ENCODE measurements at places on chromosomes 13 and 19. TPM values are rescaled to one million over a fixed set of nuclear protein-coding genes. Genes with fewer than 3 reads are reported as not detected.

C19orf38 gene
- 1.7 TPM for total RNA-seq

HSPH1 gene
- 141 TPM for total RNA-seq

B3GNT8 gene
- total RNA-seq, result 3.2 TPM

DNA sequence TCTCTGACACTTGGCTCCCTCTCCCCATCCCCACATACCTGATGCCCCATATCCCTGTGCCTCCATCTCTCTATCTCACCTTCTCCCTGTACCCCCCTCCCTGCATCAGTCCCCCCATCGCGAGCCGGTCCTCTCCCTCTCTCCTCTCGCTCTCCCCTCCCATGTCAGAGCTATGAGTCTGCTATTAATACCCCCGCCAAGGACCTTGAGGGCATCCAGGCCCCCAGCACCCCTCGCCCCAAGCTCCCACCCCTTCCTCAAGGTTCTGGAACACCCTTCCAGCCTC is 1.6 kb downstream of the GRIN2D start:
- H3K27me3 ChIP-seq, result peaks cover 46% of the 10 kb centered on the region
- no peak for DNase-seq
- H3K27ac ChIP-seq, result no peak overlapping the region
- no peak overlapping the region for H3K4me3 ChIP-seq
- peaks cover 2% of the 10 kb centered on the region for H3K36me3 ChIP-seq

GRCh38 chr19:52527956-52528351 is 486 bp downstream of the ZNF808 start:
- DNase-seq, result no peak
- peaks cover 43% of the 10 kb centered on the region for H3K36me3 ChIP-seq
- peak overlapping the region; percentile 96 for H3K4me3 ChIP-seq
- peak overlapping the region; percentile 96 for H3K27ac ChIP-seq

DNA sequence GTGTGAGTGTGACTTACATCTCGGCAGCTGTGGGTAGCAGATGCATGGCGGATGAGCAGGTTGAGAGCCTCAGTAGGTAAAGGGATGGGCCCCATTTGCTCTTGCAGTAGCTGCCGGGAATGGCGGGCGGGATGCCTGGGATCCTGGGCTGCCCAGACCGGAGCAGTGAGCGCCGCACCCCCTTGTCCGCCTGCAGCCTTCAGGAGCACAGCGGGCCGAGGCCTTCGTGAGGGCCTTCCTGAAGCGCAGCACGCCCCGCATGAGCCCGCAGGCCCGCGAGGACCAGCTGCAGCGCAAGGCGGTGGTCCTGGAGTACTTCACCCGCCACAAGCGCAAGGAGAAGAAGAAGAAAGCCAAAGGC is 4.1 kb downstream of the POP4 start:
- H3K36me3 ChIP-seq, result peaks cover 32% of the 10 kb centered on the region
- H3K4me1 ChIP-seq, result peaks cover 35% of the 10 kb centered on the region
- H3K27me3 ChIP-seq, result no peaks in the 10 kb centered on the region
- H3K4me3 ChIP-seq, result peak overlapping the region; percentile 54
- H3K27ac ChIP-seq, result peak overlapping the region; percentile 81
- no peak for DNase-seq

DNA sequence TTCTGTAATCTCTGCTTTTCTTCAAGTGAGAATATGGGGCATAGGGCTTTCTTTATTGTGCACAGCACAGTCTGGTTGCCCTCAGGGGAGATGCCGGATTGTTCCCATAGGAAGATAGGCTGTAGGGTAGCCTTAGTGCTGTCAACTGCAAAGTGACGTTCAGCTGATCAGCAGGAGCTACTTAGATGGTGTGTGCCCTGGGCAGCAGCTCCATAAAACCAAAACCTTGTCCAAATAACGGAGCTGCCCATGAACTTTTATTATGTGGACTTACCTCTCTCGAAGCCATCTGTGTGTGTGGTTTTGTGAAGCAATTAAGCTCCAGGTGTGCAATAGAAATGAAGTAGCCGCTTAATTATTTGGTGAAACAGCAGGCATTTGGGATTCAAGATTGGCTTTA is 120.0 kb upstream of the RNF113B start:
- H3K27ac ChIP-seq, result no peak overlapping the region
- H3K4me1 ChIP-seq, result no peaks in the 10 kb centered on the region
